ENCODE measurements at places on chromosomes 6 and 20.

DNA sequence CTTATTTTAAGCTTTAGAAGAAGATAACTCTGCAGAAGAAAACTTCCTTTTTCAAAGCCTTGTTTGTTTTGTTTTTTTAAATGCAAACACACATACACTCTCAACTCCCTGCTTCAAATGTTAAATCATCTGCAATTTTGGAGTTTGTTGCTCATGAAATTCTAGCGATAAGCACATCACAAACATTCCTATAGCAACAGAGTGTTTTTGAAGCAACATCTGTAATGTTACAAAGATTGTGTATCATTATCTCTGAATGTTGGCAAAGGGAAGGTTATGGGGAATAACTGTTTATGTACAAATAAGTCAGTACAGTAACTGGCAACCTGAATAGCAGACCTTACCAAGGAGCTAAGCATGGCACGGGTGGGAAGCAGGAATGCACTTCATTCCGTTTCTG lies 84.8 kb upstream of the MRPS10 start:
- no peak for DNase-seq

- DNase-seq = no peak
These were observed 101.6 kb upstream of the TMEM30A start for GRCh38 chr6:75386050-75386770.

DNA sequence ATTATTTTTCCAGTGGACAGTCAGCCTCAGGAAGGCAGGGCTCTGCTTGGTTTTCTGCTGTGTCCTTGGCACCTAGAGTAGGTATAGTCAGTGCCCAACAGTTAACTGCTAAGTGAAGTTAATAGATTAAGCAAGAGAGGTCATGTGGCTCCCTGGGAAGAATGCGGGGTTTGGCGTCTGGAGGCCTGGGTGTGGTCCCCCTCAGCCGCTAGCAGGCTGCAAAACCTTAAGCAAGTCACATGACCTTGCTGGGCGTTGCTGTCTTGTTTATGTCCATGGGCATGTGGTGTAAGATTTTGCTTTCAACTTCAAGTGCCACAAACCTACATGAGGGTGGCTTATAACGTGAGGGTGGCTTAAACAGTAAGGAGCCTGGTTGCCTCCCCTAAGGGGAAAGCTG lies 75.5 kb upstream of the SCP2D1 start:
- no peak for DNase-seq

GRCh38 chr20:37457921-37458320 lies 63.1 kb upstream of the NNAT start:
- no peak for DNase-seq

GRCh38 chr20:6637160-6637579 lies 130.3 kb upstream of the BMP2 start:
- no peak for DNase-seq

DNA sequence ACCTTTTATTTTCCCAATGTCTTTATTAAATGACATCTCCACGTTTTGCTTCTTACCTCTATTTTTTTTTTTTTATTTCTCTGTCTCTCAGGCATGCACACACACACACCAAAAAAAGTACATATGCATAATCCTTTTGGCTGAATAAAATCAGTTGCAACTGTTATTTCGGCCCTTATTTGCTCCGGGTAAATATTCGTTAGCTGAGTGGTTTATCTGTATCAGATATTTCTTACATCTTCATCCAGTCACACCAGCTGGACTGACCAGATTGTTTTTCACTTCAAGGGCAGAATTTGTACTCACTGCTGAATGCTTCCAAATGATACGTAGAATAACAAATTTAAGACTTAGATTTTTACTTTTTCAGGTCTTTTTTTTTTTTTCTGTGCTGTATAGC lies 45.5 kb downstream of the PTPN1 start:
- no peak for DNase-seq

- no peak for DNase-seq
These were observed 127.2 kb upstream of the TAB2 start for GRCh38 chr6:149190224-149190831.

DNA sequence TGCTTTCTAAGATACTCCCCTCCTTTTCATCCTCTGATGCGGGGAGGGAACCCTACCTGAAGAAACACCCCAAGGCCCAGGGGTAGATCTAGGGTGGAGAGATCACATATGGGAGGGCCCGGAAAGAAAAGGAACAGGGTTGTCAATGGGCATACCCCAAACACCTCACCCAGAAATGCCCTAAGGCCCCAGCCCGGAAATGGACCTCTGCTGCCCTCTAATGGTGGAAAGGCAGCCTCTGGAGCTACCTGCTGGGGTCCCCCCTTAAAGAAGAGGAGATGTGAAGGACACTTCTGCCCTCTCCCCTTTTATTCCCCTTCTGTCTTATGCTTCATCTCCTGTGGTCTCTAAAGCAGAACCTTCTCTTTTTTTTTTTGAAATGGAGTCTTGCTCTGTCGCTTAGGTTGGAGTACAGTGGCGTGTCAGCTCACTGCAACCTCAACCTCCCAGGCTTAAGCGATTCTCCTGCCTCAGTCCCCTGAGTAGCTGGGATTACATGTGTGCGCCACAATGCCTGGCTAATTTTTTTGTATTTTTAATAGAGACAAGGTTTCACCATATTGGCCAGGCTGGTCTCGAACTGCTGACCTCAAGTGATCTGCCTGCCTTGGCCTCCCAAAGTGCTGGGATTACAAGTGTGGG lies 458 bp upstream of the ARMC12 start:
- peak; percentile 83 for DNase-seq

DNA sequence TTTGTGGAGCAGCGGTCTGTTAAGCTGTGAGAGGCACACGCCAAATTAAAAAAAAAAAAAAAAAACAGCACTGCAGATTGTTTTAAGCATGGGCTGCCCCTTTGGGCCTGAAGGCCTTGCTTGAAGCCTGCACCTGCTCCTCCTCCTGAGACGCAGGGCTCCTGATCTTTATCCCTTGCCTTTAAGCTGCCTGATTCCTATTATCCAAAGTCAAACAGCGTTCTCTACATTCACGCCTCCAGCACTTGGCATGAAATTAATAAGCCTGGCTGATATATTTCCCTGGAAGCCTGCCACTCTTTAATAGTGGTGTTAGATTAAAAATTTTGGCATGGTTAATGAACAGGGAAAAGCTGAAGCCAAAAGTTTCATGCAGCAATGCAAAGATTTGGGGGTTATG lies 163.9 kb downstream of the FAXC start:
- DNase-seq = no peak

DNA sequence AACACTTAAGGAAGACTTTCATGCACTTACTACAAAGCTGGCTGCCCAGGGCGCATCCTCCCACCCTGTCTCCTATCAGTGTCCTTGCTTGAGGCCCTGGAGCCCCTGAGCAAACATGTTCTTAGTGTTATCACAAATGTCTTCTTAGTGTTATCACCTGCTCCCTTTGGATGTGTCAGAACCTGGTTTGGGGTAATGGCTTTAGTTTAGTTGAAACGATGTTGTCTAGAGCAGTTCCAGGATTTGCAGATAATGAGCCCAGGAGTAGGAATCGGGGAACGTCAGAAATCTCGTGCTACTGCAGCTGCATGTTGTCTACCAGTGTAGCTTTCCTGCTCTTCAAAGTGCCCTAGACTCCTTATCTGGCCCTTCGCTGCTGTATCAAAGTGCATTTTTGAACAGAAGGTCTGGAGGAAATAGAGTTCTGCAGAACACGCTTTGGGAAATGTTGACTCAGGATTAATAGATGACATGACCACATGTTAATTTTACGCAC lies 69.6 kb downstream of the PHACTR2 start:
- DNase-seq = no peak

- no peak for DNase-seq
These were observed 57.0 kb downstream of the DNAAF9 start for GRCh38 chr20:3350422-3350821.

- DNase-seq = no peak
These were observed 12.0 kb downstream of the UBE3D start for GRCh38 chr6:83053678-83054077.

DNA sequence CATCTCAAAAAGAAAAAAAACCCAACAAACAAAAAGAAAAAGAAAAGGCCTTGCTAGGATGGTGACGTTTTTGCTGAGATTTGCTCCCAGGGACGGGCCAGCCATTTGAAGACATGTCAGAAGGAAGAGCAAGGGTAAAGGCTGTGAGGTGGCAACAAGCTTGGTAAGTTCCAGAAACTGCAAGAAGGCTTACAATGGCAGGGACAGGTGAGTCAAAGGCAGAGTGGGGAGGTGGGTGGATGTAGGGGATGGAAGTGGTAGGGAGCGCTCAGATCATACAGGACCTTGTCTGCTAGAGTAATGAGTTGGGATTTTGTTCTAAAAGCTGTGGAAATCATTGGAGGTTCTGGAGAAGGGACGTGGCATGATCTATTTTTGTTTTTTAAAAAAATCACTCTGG lies 4.3 kb downstream of the KIF3B start:
- DNase-seq = no peak

- DNase-seq = no peak
These were observed 32.5 kb upstream of the SMLR1 start for GRCh38 chr6:130794738-130795137.

GRCh38 chr20:34621383-34622367 lies 55.2 kb downstream of the PIGU start:
- DNase-seq = no peak

DNA sequence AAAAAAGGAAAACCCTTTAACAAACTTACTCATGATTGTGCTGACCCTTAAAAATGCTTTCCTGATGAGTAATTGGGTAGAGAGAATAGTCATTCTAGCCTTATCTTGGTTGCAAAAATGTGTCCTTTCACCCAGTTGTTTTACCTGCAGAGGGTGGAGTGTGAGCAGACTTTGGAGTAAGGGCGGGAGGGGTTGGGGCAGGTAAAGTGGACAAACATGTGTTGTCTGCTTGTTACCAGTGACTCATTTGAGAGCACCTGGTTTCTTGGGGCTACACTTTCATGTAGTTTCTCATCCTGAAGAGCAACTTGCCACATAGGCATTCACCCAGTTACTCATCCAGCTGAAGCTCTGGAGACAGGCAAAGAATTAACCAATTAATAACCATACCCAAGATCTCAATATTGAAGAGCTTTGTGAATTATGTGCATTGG lies 121.1 kb downstream of the TNFRSF21 start:
- no peak for DNase-seq

GRCh38 chr6:75436869-75437268 lies 56.7 kb downstream of the FILIP1 start:
- peak; percentile 14 for DNase-seq

GRCh38 chr6:136826216-136826615 lies 3.8 kb downstream of the PEX7 start:
- no peak for DNase-seq

DNA sequence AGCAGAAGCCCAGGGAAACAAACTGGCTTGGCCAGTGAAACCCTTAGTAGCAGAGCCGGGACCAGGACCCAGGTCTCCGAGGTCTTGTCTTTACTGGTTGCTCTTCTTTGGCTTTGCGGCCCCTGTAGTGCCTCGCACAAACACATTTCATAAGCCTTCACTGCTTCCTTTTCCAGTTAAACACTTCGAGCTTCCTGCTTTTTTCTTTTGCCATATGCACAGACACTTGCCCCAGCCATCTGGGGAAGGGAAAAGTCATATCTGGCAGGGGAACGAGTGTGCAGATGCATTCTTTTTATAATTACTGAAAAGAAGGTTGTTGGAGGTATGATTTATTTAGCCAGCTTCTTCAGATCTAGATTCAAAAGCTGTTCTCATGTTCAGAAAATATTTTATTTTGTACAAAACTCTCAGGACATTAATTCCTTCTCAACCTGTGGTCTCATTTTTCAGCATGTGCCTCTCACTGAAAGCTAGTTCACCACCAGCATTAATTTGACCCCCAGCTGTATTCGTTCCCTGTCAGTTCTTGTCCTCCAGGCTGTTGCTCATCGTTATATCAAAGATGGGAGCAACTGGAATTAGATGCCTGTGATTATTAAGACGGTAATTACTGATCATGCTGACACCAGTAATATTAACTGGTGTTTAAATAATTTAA lies 19.2 kb downstream of the KLHL32 start:
- DNase-seq = no peak

DNA sequence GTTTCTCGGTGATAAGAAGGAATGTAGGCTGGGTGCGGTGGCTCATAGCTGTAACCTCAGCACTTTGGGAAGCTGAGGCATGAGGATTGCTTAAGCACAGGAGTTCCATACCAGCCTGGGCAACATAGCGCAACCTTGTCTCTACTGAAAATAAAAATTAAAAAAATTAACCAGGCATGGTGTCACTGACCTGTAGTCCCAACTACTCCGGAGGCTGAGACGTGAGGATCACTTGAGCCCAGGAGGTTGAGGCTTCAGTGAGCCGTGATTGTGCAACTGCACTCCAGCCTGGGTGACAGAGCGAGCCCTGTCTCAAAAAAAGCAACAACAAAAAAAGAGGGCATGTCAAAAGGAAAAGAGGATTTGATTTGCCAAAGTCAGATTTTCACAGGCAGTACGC lies 3.9 kb downstream of the NEU1 start:
- DNase-seq = no peak

- no peak for DNase-seq
These were observed 34.6 kb upstream of the MAPK13 start for GRCh38 chr6:36095497-36096391.

GRCh38 chr6:15620611-15621010 lies 42.2 kb downstream of the DTNBP1 start:
- DNase-seq = no peak

- no peak for DNase-seq
These were observed 171.8 kb upstream of the COL21A1 start for GRCh38 chr6:56419191-56419590.

DNA sequence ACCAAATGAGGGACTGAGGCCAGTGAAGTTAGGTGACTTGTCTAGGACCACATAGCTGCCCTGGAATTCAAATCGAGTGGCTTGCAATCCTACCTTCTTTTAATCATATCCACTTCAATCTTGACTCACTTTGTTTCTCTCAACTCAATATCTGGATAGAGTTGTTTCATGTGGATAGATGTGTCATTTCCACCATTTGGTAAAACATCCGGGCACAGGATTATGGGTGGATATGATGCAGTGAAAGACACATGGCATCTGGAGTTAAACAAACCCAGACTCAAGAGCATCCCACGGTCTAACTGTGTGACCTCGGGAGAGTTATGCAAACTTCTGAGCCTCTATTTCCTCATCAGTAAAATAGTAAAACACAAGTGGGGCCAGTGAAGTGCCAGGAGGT lies 103.6 kb upstream of the CNKSR3 start:
- no peak for DNase-seq

DNA sequence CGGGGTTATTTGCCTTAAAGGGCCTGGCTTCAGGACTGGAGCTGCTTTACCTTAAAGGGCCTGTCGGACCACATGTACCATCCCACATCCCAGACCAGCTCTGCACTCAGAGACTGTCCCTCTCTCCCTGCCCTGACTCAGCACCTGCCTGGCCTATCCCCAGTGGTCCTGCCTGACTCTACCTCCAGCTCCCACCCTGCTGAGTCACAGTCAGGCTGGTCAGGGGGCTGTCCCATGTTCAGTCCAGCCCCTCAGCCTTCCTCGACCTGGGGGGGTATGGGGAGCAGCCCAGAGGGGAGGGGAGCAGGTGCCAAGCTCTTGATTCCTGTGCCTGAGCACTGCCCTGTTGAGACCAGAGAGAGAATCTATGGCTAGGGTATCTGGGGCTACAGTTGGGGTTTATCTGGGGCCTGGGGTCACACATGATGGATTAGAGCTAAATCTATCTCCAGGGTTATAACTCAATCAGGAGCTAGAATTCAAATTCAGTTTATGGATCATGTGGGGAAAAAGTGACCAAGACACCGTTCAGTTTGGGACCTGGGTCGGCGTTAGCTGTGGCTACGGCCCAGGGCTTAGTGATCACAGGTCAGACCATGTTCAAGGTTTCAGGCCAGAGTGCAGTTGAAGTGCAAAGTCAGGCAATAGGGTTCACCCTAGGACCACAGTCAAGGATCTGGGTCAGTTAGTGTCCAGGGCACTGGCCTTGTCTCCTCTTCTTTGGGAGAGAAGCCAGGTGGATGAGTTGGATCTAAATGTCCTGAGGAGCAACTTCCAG lies 9.4 kb upstream of the TRIB3 start:
- DNase-seq = no peak

Data from posterior cingulate gyrus (tissue), 11 donors.